Thyroid gland (tissue), 4 donors: ENCODE measurements at places on chromosomes 12 and 14. TPM values are rescaled to one million over a fixed set of nuclear protein-coding genes. Genes with fewer than 3 reads are reported as not detected.

GRCh38 chr12:49442915-49443314, 75.7 kb downstream of the SPATS2 start:
- H3K27ac ChIP-seq, result no peak overlapping the region
- no peaks in the 10 kb centered on the region for H3K27me3 ChIP-seq
- no peak overlapping the region for H3K4me3 ChIP-seq

- no peak overlapping the region for H3K4me3 ChIP-seq
- H3K36me3 ChIP-seq, result no peaks in the 10 kb centered on the region
- H3K4me1 ChIP-seq, result no peaks in the 10 kb centered on the region
- no peak for DNase-seq
- no peak overlapping the region for H3K27ac ChIP-seq
- H3K27me3 ChIP-seq, result no peaks in the 10 kb centered on the region
Measured at GRCh38 chr14:94376108-94376975, 12.1 kb downstream of the SERPINA1 start.

GRCh38 chr14:58703161-58703506, 65.4 kb downstream of the DACT1 start:
- no peak overlapping the region for H3K27ac ChIP-seq
- no peak overlapping the region for H3K4me3 ChIP-seq
- H3K36me3 ChIP-seq, result no peaks in the 10 kb centered on the region

DNA sequence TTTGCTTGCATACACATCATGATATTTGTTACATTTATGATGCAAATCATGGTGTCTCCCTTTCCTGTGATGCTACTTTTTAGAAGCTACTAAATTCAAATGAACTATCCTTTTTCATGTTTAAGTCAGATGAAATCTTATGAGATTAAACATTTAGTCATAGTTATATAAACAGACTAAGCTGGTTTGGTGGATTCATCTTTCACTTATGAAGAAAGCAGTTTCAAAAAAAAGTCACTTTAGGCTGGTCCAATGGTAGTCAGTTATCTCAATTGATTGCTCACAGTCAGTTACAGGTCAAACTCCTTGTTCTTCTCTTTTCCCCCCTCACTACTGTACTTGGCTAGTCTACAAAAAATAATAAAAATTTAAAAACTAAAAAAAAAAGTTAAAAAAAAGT, 19.7 kb downstream of the SYCP3 start:
- H3K4me3 ChIP-seq, result no peak overlapping the region
- H3K36me3 ChIP-seq, result peaks cover 3% of the 10 kb centered on the region
- no peaks in the 10 kb centered on the region for H3K27me3 ChIP-seq
- no peaks in the 10 kb centered on the region for H3K4me1 ChIP-seq

- H3K4me3 ChIP-seq, result no peak overlapping the region
- peaks cover 12% of the 10 kb centered on the region for H3K4me1 ChIP-seq
- H3K36me3 ChIP-seq, result peaks cover 58% of the 10 kb centered on the region
Measured at GRCh38 chr12:122503783-122504590, 3.3 kb upstream of the ZCCHC8 start.

GRCh38 chr12:24719293-24719721, 229.6 kb downstream of the BCAT1 start:
- no peak for DNase-seq
- H3K4me1 ChIP-seq, result no peaks in the 10 kb centered on the region
- H3K27me3 ChIP-seq, result no peaks in the 10 kb centered on the region
- no peaks in the 10 kb centered on the region for H3K36me3 ChIP-seq

FBXO21 gene
- total RNA-seq, result 224 TPM

GRCh38 chr12:89756585-89757398, 48.2 kb upstream of the ATP2B1 start:
- H3K4me1 ChIP-seq, result no peaks in the 10 kb centered on the region
- no peak for DNase-seq
- no peak overlapping the region for H3K27ac ChIP-seq
- H3K4me3 ChIP-seq, result no peak overlapping the region
- H3K27me3 ChIP-seq, result no peaks in the 10 kb centered on the region
- no peaks in the 10 kb centered on the region for H3K36me3 ChIP-seq

DNA sequence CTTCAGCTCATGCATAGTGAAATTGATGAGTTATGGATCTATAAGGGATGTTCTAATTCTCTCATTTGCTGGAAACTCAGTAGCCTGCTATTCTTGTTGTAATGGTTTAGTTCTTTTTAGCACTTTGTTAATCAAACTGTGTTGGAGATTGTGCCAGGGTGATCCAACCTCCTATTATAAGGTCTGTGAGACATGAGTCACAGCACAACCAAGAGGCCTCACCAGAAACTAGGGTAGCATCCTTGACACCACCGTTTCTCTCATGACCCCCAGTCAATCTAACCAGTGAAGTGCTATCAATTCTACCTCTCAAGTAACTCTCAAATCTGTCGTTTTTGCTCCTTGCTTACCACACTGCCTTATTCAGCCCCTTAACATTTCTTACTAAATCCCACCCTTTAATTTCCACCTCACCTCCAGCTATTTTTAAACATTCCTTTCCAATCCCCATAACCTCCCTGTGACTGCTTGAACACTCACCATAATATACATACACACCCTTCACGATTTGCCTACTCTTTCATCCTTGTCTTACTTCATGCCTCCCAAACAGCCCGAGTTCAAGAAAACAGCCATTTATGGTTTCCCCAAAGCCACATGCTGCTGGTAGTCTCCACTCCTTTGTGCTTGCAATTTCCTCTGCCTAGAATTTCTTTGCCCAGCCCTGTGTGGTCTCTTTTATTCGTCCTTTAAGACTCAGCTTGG, 53.9 kb upstream of the NUDT4 start:
- H3K4me3 ChIP-seq, result no peak overlapping the region
- H3K27ac ChIP-seq, result no peak overlapping the region
- DNase-seq, result no peak
- no peaks in the 10 kb centered on the region for H3K27me3 ChIP-seq
- no peaks in the 10 kb centered on the region for H3K4me1 ChIP-seq

CCDC175 gene
- total RNA-seq, result 0.24 TPM

DNA sequence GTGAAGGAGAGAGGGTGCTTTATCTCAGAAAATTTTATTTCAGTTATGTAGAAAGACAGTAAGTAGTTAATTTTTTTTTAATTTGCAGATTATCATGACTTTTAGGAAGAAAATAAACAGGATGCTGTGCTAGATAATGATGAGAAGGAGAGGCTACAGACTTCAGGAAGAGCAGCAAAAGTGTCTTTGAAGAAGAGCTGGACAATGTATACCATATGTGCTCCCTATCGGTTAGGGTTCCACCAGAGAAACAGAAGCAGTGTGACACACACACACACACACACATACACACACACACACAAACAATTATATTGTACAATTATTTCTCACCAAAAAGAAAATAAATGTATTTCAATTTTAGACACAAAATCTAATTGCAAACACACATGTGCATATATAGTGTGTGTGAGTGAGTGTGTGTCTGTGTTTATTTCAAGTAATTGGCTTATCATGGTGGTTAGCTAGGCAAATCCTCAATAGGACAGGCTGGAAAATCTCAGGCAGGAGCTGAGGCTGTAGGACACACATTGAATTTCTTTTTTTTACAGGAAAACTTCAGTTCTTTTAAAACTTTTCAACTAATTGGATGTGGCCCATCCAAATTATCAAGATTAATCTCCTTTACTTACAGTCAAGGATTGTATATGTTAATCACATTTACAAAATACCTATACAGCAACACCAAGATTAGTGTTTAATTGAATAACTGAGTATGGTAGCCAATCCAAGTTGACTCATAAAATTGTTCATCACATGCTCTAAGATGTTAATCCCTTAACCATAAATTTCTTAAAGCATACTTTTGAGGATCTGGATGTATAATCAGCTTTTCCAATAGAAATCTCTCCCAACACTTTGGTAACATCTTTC, 235.8 kb upstream of the DCN start:
- no peaks in the 10 kb centered on the region for H3K27me3 ChIP-seq
- no peak overlapping the region for H3K27ac ChIP-seq
- H3K36me3 ChIP-seq, result no peaks in the 10 kb centered on the region

GNB3 gene
- 2.7 TPM for total RNA-seq

DNA sequence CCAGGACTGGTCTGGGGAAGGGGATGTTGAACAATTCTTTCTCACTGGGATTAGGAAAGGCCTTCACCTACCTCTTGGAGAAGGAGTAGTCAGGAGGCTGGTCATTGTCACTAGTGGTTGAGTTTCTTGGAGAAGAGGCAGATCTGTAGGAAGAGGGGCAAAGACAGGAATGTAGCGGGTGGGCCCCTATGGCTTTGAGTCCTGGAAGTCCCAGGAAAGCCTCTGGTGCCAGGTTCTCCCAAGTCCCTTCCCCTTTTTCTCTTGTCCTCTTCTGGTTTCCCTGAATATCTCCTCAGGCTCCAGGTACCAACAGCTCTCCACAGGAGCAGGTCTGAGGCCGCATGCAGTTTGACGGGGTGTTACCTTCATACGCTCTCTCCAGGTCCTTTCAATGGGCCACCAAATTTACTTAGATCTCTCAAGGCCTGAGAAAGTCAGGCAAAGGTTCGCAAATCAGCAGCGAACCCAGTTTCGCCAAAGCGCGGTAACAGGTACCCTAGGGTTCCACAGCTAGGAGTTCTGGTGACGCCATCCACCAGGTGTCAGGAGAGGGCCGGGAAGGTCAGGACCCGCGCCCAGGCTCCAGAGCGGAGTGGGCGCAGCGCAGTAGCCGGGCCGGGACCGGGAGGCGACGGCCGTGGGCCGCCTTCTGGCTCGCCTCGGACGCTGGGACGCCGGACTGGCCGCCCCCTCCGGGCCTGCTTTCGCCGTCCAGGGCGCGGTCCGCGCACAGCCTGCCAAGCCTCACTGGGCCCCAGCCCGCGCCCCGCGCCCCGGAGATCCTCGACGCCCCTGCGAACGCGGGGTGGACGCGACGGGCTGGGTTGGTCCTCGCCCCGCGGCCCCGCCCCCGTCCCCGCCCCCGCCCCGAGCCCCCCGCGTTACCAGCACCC, 795 bp downstream of the SMAGP start:
- peak overlapping the region; percentile 63 for H3K4me3 ChIP-seq
- H3K27ac ChIP-seq, result peak overlapping the region; percentile 73
- no peaks in the 10 kb centered on the region for H3K36me3 ChIP-seq

- H3K27me3 ChIP-seq, result no peaks in the 10 kb centered on the region
- H3K27ac ChIP-seq, result no peak overlapping the region
- H3K36me3 ChIP-seq, result no peaks in the 10 kb centered on the region
- no peak overlapping the region for H3K4me3 ChIP-seq
Measured at GRCh38 chr12:112304436-112304835, 77.8 kb downstream of the HECTD4 start.

GRCh38 chr14:40841886-40842285, 764.8 kb upstream of the LRFN5 start:
- H3K27ac ChIP-seq, result no peak overlapping the region
- no peaks in the 10 kb centered on the region for H3K27me3 ChIP-seq
- H3K36me3 ChIP-seq, result no peaks in the 10 kb centered on the region
- H3K4me1 ChIP-seq, result no peaks in the 10 kb centered on the region
- no peak overlapping the region for H3K4me3 ChIP-seq

DPPA3 gene
- not detected for total RNA-seq

GRCh38 chr14:106347890-106348755, 821.7 kb downstream of the TMEM121 start:
- no peak overlapping the region for H3K27ac ChIP-seq
- no peaks in the 10 kb centered on the region for H3K36me3 ChIP-seq

KCNA5 gene
- 0.63 TPM for total RNA-seq

RSRC2 gene
- total RNA-seq, result 90.7 TPM

DNA sequence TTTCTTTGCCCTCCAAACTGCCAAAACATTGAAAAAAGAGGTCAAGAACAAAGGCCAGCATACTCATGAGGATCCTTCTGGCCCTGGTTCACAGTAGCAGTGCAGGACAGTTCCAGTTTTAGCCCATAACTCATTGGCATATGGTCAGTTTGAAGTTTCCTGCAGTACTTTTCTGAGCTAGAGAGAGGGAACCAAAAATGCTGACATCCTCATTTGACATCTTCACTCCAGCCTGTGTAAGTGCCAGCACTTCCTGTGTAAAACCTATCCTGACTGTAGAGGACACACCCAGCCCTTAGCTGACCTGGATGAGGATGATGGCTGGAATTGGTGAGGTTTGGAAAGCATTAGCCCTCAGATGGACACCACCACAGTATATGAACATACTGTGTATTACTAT, 84.1 kb downstream of the FGD4 start:
- no peak overlapping the region for H3K27ac ChIP-seq
- no peak overlapping the region for H3K4me3 ChIP-seq
- no peaks in the 10 kb centered on the region for H3K4me1 ChIP-seq
- no peak for DNase-seq
- H3K36me3 ChIP-seq, result no peaks in the 10 kb centered on the region

- DNase-seq, result no peak
- no peak overlapping the region for H3K27ac ChIP-seq
- H3K27me3 ChIP-seq, result no peaks in the 10 kb centered on the region
- H3K4me3 ChIP-seq, result no peak overlapping the region
Measured at GRCh38 chr14:47454025-47454424, 221.4 kb downstream of the MDGA2 start.

GRCh38 chr12:3250576-3250975, 173.4 kb downstream of the TSPAN9 start:
- no peak for DNase-seq
- no peaks in the 10 kb centered on the region for H3K36me3 ChIP-seq
- H3K27ac ChIP-seq, result no peak overlapping the region
- H3K4me3 ChIP-seq, result no peak overlapping the region
- no peaks in the 10 kb centered on the region for H3K27me3 ChIP-seq

- peak; percentile 96 for DNase-seq
- H3K27me3 ChIP-seq, result no peaks in the 10 kb centered on the region
- H3K27ac ChIP-seq, result peak overlapping the region; percentile 93
- H3K4me1 ChIP-seq, result peaks cover 82% of the 10 kb centered on the region
- H3K36me3 ChIP-seq, result no peaks in the 10 kb centered on the region
- H3K4me3 ChIP-seq, result no peak overlapping the region
Measured at GRCh38 chr14:35336494-35337268, 44.5 kb downstream of the PSMA6 start.

EAPP gene
- total RNA-seq, result 58.3 TPM

OTOGL gene
- total RNA-seq, result not detected

B4GALNT1 gene
- 7.9 TPM for total RNA-seq

RND1 gene
- total RNA-seq, result 0.68 TPM

DNA sequence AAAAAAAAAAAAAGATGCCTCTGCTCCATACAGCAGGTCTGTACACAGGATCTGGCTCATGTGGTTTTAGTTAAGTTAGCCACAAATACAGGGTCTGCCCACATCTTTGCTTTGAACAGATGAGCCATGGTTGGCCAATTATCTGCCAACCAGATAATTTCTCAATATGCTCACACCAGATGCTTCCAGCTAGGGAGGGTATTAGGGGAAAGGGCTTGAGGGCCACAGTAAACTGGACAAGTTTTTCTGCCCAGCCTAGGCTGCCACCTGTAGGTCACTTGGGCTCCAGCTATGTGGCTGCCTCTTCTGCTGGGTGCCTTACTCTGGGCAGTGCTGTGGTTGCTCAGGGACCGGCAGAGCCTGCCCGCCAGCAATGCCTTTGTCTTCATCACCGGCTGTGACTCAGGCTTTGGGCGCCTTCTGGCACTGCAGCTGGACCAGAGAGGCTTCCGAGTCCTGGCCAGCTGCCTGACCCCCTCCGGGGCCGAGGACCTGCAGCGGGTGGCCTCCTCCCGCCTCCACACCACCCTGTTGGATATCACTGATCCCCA, 776 bp downstream of the RDH5 start:
- H3K4me3 ChIP-seq, result no peak overlapping the region
- H3K36me3 ChIP-seq, result peaks cover 18% of the 10 kb centered on the region
- H3K4me1 ChIP-seq, result peaks cover 62% of the 10 kb centered on the region
- DNase-seq, result peak; percentile 38

GRCh38 chr12:22588817-22589216, 36.2 kb upstream of the ETNK1 start:
- DNase-seq, result no peak
- H3K4me3 ChIP-seq, result no peak overlapping the region
- no peaks in the 10 kb centered on the region for H3K36me3 ChIP-seq
- H3K27me3 ChIP-seq, result no peaks in the 10 kb centered on the region

CCDC197 gene
- not detected for total RNA-seq
